ENCODE measurements at places on chromosomes 11 and 22. TPM values are rescaled to one million over a fixed set of nuclear protein-coding genes. Genes with fewer than 3 reads are reported as not detected.

DNA sequence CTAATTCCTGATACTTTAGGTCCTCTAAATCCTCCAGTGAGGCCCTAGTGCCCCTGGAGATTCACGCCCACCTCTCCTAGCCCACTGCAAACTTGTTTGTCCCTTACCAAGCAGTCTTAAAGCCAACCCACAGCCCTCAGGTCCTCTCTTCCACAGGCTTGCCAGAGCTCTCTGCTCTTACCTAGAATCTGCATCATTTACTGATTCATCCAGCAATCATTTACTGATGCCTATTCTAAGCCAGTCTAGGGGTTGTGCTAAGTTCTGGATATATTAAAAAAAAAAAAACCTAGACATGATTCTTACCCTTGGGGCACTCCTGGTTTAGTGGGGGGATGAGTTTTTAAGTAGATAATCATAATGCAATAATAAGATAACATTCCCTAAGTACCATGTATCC lies 43.0 kb upstream of the PLET1 start:
- DNase-seq = no peak

The CCDC117 gene
- total RNA-seq = 23.1 TPM

The CDC42EP1 gene
- 102 TPM for total RNA-seq

- DNase-seq = no peak
These were observed 4.4 kb upstream of the FBXO3 start for GRCh38 chr11:33778675-33779074.

GRCh38 chr22:30636226-30637077 lies 871 bp downstream of the SLC35E4 start:
- DNase-seq = no peak

DNA sequence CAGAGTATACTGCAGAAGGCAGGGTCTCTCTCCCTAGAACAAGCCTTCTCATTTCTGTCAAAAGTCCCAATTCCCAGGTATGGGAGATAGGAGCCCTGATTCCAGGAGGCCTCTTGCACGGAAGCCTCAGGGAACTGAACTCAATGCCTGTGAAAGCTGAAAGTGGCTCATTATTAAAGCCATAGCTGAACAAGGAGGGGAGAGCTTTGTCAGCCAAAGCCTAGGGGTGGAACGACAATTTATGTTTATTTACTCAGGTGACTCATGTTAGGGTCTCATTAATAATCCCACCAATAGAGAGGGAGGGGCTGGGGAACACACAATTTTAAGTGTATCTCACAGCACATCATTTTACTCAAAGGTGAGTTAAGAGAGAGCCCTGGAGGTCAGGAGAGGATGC lies 44.9 kb downstream of the DSCAML1 start:
- no peak for DNase-seq

The KREMEN1 gene
- total RNA-seq = 10.6 TPM

The AP5B1 gene
- 51.8 TPM for total RNA-seq

- no peak for DNase-seq
These were observed 292.6 kb downstream of the NTM start for GRCh38 chr11:131662993-131663392.

The PACSIN2 gene
- 52.2 TPM for total RNA-seq

The TUB gene
- total RNA-seq = 5.9 TPM

GRCh38 chr22:45577746-45578523 lies 75.3 kb downstream of the FBLN1 start:
- DNase-seq = peak; percentile 95

The VWCE gene
- 7.7 TPM for total RNA-seq

- no peak for DNase-seq
These were observed 483.6 kb downstream of the MN1 start for GRCh38 chr22:27317971-27318428.

DNA sequence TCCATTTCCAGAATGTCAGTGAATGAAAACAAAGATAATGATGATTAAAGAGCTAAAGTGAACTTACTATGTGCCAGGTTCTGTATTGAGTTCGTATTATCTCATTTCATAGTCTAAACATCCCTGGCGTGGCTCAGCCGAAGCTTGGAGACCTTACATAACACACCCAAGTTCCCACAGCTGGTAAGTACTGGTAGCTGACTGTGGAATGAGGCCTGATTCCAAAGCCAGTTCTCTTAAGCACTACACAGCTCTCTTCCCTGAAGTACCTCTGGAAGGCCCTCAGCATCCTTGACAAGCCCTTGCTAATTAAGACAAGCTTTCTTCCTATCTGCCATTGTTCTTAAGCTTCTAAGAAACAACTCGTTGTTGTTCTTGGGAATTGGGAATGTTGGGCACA lies 28.6 kb upstream of the NCAM1 start:
- no peak for DNase-seq

DNA sequence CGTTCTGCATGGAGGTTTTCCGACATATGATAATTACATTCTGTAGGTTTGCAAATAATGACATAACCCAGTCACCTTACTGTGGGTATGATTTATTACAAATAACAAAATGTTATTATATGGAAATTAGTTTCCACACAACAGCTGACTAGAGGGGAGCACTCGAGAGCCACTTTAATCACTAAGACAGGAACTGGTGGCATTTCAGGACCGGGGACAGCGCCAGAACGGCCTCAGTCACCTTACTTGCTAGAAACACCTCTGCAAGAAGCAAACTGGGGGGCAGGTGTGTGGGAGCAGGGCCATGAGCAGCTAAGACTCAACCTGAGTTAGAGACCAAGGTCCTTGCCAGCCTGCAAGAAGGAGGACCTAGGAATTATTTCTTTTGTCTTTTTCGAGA lies 199.9 kb downstream of the DSCAML1 start:
- DNase-seq = no peak

DNA sequence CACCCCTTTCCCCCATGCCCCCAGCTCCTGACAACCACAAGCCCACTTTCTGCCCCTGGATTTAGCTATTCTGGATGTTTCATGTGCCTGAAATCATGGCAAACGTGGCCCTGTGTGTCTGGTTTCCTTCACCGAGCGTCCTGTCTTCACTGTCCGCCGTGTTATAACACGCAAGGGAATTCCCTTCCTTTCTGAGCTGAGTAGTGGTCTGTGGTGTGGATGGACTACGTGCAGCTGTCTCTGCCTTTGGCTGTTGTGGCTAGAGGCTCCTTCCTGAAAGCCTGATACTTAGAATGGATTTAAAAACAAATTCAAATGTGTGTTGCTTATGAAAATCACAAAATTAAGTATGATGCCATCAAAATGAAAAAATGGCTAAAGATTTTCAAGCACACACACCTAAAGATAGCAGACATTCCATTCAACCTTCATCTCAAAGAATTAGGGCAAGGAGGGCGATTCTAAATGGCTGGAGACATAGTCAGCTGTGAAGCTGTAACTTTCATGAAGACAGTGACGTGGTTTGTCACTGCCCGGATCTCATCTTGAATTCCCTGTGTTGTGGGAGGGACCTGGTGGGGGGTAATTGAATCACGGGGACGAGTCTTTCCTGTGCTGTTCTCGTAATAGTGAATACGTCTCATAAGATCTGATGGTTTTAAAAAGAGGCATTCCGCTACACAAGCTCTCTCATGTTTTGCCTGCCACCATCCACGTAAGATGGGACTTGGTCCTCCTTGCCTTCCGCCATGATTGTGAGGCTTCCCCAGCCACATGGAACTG lies 30.5 kb downstream of the KCNQ1 start:
- DNase-seq = no peak

GRCh38 chr11:2549080-2549479 lies 104.3 kb downstream of the KCNQ1 start:
- peak; percentile 72 for DNase-seq

DNA sequence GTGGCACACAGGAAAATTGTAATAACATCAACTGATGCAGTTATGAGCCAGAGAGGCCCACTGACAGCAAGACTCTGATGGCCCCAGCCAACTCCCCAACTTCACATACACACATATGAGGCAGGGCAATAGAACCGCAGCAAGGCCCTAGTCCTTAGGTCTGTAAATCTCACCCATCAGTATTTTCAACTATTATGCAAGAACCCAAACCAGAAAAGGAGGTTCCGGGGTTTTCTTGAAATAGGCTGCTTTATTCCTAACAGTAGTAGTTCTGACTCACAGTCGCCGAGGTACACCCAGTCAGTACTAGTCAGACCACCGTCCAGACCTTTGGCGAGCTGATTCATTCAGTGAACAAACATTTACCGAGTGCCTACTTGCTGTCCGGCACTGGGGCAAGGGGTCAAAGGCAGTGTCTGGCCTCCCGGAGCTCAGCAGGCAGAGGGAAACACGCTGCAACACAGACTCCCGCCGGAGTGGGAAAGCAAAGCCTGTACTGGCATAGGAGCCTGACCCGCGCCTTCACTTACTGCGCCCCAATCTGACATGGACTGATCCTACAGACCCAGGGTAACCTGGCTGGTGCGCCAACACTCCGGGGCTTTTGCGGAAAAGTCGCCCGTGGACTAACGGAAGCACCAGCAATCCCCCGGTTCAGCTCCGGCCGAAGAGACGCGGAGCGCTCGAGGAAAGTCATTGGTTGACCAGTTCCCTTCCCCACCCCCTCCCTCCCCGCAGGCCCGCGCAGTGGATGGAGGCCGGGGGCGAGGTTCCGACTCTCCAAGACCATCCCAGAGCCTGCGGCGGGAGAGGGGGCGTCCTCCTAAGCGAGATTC lies 1.3 kb downstream of the PLEKHA7 start:
- no peak for DNase-seq

- DNase-seq = no peak
These were observed 129.4 kb downstream of the SBF2 start for GRCh38 chr11:10164621-10165020.

DNA sequence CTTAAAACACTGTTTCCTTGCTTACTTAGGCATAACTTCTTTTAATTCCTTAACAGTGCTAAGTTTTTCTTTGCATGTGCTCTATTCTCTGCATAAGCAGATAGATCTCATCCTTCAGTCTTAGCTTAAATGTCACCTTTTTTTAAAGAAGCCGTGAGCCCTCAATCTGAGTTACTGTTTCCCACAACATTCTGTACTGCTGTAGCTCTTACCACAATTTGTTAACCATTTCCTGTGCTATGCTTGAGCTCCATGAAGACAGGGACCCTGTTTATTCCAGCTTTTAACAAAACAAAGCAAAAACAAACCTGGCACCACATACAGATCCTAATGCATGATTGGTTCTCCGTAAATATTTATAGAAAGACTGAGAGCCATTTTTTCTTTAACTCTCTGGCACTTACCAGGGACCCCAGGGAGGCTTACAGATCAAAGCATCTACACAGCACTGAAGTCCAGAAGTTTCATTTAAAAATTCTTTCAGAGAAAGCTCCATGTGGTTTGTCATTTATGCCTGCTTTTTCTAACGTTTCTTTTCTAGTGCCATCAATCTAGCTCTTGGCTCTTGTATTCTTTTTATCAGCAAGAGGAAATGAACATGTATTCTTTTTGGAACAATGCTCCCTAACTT lies 74.9 kb downstream of the DYNC2H1 start:
- DNase-seq = no peak

The NEU3 gene
- 6.2 TPM for total RNA-seq

The OR5A1 gene
- not detected for total RNA-seq

The NAALAD2 gene
- 2.7 TPM for total RNA-seq

GRCh38 chr11:61750631-61751273 lies 1.7 kb upstream of the MYRF start:
- DNase-seq = no peak

- no peak for DNase-seq
These were observed 22.9 kb upstream of the THY1 start for GRCh38 chr11:119445850-119446249.

- no peak for DNase-seq
These were observed 273.9 kb downstream of the SBF2 start for GRCh38 chr11:10019906-10020682.

GRCh38 chr11:69318093-69318420 lies 24.1 kb downstream of the MYEOV start:
- no peak for DNase-seq

- no peak for DNase-seq
These were observed 10.8 kb downstream of the SRRD start for GRCh38 chr22:26494506-26494905.

DNA sequence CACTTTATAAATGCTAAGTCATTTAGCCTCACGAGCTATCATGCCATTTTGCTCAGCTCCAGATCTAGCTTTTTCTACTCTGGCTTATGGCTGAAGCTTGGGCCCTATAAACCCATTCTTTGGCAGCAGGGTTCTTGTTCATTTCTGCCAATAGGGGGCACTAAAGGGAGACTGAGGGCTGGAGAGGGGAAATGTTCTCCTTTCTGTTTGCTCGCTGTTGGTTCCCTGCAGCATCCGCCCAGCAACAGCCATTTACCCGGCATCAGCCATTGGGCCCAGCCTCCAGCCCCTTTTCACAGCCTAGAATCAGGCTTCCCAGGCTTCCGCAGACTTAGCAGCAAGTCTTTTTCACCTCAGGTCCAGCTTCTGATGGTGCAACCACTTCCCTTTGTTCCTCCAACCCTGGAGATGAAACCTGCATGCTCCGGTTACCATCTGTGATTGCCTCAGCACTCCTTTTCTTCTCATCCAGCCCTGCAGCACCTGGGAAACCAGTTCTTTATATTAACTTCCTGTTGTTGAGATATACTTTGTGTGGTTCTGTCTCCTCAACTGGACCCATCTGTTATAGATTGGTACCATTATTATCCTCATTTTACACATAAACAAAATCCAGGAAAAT lies 4.2 kb upstream of the ME3 start:
- DNase-seq = no peak

- DNase-seq = no peak
These were observed 34.2 kb downstream of the DNHD1 start for GRCh38 chr11:6531267-6531752.

DNA sequence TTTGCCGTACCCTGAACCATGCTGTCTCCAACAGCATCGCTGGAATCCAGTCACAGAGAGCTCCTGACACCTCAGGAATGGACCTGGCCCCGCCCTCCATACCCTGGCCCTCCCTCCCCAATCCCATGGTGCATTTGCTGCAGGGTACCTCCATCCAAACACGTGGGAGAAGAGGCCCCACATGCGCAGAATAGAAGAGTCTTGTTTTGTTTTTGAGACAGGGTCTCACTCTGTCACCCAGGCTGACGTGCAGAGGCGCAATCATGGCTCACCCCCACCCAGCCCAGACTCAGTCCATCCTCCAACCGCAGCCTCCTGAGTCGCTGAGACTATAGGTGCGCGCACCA lies 2.3 kb upstream of the PNPLA2 start:
- no peak for DNase-seq

The POGLUT3 gene
- total RNA-seq = 24.7 TPM

DNA sequence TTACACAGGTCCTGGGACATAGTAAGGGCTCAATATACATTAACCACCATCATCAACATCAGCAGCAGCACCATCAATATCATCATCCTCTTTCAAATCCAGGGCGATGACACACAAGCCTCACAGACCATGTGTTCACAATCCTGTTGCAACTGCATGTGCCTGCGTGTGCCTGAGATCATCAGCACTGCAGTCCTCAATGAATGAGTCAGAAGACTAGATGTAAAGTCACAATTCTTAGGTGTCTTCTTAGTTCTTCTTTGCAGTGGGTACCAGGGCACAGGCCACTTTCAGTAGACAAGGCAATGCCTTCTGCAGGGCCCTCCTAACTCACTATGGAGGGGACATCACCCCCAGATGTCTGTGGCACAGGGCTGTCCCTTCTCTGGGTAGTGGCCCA lies 111.1 kb downstream of the MYO18B start:
- no peak for DNase-seq

The CRYBB2 gene
- not detected for total RNA-seq

The LRRC75B gene
- 6.0 TPM for total RNA-seq

The ATP5MG gene
- 182 TPM for total RNA-seq

- DNase-seq = no peak
These were observed 51.2 kb downstream of the SYN3 start for GRCh38 chr22:33006955-33007318.

The KRTAP5-9 gene
- not detected for total RNA-seq
